ENCODE measurements at places on chromosomes 12 and 14.

GRCh38 chr12:76391461-76391860 is 43.2 kb upstream of the BBS10 start:
- no peak for DNase-seq

DNA sequence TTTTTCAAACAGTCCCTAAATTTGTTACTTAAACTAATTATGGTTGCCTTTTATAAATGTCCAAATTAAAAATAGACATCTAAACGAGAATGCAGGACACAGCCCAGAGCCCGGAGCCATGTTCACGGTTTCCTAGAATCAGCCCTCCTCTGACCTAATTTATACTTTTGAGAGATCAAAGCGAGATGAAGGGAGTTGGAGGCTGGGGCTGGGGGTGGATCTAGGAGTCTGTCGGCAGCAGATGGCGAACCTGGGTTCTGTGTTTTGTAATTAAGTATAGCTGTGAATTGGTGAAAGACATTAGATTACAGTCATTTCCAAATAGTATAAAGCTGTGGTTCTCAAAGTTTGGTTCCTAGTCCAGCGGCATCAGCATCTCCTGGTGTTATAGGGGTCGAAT is 210.1 kb downstream of the SLC41A2 start:
- no peak for DNase-seq

- DNase-seq, result no peak
Observed at GRCh38 chr14:87397499-87397898, 595.5 kb downstream of the GALC start.

DNA sequence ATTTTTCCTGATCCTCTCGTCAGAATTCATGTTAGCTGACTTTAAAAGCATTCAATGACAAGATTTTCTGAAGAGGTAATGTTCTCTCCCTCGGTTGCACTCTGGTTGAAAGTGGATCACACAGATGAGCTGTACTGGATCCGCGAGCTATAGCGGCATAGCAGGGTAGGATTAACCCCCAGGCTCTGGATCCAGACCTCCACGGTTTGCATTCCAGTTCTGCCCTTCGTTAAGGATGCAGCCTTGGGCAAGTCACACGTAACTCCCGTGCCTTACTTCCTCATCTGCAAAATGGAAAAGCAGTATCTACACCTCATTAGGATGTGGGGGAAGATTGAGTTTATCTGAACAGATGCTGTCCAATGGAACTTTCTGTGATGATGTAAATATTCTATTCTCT is 13.8 kb downstream of the CCDC92 start:
- no peak for DNase-seq

DNA sequence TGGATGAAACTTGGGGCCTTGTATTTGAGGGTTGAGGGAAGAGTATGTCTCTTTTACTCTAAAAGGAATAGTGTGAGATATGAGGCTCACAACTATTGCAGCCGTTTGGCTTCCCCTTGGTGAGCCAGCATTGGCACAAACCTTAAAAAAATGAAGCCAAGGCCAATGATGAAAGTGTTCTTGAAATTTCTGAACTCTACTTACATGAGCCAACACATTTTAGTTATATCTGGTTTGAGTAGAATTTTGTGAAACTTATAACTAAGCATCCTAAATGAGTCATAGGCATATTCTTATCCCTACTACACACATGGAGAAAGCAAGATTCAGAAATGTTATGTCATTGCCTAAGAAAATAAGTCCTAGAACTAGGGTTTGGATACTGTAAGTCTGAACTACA is 55.3 kb upstream of the ACSS3 start:
- DNase-seq, result no peak

- DNase-seq, result no peak
Observed at GRCh38 chr12:106771425-106771824, 3.1 kb upstream of the RIC8B start.

DNA sequence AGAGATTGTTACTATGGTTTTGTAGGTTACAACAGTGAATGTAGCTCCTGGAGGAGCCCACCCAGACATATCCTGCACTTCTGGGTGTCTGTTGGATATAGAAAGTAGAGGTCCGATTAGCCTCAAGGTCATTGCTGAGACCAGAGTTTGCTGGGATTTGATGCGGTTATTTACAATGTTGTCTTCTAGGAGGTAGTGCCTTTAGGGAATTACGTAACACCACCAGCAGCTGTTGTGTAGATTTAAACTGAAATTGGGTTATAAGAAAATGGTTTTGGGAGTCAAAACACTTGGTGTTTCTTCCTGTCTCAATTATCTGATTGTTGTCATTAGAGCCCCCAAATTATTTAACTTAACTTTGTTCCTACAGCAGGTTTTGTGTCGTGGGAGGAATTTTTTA is 225.3 kb upstream of the PELI2 start:
- DNase-seq, result no peak

- DNase-seq, result no peak
Observed at GRCh38 chr12:83619973-83620372, 933.3 kb downstream of the TMTC2 start.

GRCh38 chr12:52710730-52711129 is 7.4 kb upstream of the KRT77 start:
- no peak for DNase-seq

- no peak for DNase-seq
Observed at GRCh38 chr14:23435543-23436326, at the start of gene MYH7. MYH7 (minus strand) TSS chr14:23435660; CDS start chr14:23433732, 1,928 bp downstream.

- DNase-seq, result no peak
Observed at GRCh38 chr12:29104516-29104915, 44.6 kb upstream of the FAR2 start.

DNA sequence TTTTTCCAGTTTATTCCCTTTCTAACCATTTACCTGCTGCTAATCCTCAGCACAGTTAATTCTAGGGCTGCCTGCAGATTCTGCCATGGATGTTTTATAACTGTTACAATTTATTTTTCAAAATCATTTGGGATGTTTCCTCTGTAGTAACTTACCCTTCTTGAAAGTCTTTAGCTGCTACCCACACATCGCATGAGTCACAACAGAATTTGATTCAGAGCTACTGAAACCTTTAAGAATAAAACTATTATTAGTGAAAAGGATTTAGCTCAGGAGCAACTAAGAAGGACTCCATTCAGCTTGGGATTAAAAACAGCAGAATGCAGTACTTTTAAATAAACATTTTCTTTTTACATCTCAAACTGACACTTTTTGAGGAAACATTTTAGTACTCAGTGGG is 41.7 kb upstream of the RGS6 start:
- DNase-seq, result no peak

DNA sequence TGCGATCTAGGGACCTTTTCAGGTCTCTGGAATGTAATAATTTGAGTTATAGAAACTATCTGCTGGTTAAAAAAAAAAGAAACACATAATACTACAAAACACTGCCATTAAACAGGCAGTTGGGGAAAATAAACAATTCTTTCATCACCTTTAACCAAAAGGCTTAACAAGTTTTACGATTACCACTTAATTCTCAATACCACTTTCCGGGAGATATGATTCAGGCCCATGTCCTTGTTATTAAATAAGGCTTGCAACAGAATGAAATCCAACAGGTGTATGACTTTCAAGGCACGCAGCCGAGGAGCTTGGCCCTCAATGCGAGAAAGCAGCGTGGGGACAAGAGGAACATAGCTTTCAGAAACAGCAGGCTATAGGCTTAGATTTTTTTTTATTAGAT is 5.6 kb upstream of the GLRX5 start:
- DNase-seq, result no peak

- no peak for DNase-seq
Observed at GRCh38 chr14:86756521-86757190, 1226.7 kb downstream of the FLRT2 start.

GRCh38 chr12:100437038-100437841 is 36.4 kb upstream of the NR1H4 start:
- no peak for DNase-seq

DNA sequence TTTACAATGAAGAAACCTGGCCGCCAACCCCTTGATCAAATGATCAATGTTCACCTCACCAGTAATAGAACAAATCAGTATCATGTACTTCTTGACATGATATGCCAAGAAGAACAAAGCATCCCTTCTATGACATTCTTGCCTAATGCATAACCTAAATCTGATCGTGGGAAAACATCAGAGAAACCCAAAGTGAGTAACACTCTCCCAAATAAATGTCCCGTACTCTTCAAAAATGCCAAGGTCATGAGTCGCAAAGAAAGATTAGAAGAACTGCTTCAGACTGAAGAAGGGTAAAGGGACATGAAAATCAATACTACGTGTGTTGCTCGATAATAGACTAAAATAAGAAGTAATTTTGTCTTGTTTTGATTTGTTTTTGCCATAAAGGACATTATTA is 11.4 kb upstream of the SLC25A3 start:
- DNase-seq, result no peak

GRCh38 chr12:95553197-95553943 is 2.1 kb upstream of the USP44 start:
- no peak for DNase-seq

DNA sequence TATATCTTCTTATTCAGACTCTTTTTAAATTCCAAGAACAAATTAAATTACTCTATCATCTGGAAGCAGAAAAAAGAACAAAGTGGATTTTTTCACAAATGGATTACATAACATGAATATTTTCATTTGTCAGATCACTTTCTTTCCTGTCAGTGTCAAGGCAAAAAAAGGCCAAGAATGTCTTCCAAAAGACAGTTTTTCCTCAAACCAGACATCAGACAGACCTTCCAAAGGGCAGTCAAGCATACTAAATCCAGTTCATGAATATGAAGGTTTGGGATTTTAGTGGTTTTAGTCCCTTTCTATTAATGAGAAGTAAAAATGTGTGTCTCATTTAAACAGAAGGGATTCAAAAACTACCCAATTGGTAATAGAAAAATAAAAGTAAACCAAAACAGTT is 336.0 kb downstream of the CEP128 start:
- DNase-seq, result no peak

DNA sequence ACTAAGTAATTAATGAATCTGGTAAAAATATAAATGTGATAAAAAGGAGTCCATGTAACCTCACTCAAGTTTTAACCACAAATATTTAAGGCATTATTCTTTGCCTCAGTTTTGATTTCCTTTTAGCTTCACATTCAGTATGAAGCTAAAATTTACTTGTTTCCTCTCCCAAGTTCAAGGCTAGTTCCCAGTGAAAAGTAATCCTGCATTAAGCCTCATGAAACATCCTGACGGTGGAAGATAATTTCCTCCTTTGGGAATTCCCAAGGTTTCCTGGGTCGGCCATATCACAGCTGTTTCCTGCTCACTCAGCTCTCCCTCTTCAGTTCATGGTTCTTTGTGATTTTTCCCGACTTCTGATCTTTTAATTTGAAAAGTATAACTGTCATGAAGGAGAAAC is 1256.8 kb upstream of the FLRT2 start:
- DNase-seq, result no peak

- no peak for DNase-seq
Observed at GRCh38 chr14:104700225-104700651, 10.8 kb downstream of the INF2 start.

DNA sequence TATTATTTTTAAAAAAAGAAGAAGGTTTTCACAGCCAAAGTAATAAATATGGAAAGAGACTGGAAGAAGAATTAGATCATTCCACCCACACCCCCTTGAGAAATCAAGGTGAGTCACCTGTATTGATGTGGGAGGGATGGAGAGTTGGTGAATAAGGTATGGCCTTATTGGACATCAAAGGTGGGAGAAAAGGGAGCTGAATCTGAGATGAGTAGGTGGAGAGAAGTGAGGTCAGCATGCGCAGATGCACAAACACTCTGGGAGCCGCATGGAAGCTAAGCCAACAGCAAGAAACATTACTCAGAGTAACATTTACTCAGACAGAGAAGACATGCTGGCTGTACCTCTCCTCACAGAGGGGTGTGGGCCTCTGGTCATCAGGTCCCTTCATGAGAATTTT is 113.1 kb upstream of the FOXG1 start:
- no peak for DNase-seq

DNA sequence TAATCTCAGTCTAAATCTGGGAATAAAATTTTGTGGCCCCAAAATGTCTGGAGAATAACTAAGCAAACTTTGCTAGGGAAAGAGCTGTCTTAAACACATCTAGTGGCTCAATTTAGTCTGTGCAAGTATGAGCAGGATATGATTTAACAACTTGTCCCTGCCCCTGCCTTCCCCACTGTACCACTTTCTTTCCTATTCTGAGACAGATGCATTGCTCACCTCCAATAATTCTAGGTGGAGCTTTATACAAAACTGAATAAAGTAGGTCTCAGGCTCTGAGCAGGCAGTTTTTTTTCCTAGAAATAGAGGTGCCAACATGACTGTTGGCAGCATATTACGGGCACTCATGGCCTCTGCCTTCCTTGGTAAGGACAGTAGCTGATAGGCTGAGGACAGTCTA is 412.1 kb downstream of the DAD1 start:
- no peak for DNase-seq

DNA sequence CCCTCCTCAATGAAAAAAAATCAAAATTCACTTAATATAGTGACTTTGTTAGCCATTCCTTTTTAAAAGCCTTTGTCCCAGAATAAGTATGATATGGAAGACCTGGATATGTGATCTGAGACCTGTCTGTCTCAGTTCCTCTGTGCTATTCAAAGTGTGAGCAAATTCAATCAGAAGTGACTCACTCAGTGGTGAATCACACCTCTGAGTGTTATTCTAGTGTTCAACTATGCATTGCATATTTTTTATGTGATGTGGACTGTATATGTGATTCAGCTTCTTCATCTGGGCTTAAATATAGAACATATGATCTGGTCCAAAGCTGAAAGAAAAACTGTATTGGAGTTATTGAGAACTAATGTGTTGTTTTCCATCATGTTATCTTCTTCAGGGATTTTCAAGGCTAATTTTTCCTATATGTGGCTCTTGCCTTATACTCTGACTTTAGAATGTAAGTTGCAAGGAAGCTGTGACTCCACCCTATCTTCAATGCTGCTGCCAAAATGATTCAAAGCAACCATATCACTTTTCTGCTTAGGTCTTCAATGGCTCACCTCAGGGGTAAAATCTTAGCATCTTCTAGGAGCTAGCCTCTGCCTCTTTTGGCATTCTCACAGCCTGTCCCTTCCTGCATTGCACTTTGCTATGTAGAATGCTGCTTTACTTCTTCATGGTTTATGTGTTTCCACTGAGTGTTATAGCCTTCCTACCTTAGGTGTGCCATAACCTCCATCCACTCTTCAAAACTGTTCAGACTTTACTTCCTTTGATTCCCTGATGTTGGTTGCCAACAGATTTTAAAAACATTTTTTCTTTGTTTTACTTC is 169.8 kb downstream of the OTOGL start:
- no peak for DNase-seq

- DNase-seq, result no peak
Observed at GRCh38 chr12:87848248-87848868, 180.8 kb downstream of the C12orf50 start.

GRCh38 chr12:79233341-79233781 is 368.8 kb downstream of the SYT1 start:
- DNase-seq, result no peak

GRCh38 chr14:51912112-51912786 is 51.8 kb downstream of the GNG2 start:
- DNase-seq, result no peak

DNA sequence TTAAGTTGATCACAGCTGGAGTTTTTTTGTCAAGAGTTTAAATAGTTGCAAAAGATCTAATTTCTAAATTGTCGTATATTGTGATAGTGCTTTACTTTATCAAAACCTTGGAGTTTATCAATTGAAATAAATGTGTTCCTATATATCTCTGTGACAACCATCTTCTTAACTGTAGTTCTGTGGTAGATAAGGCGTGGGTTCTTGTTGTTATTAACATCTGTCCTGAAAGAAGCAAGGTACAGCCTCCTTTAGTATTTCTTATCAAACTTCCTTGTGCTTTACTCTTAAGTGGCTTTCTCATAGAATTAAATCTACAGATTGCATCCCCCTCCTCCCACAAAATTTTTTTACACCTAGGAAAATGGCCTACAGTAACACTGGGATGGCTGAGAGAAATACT is 7.3 kb downstream of the SCYL2 start:
- no peak for DNase-seq
